ENCODE measurements at places on chromosomes 5 and 9. TPM values are rescaled to one million over a fixed set of nuclear protein-coding genes. Genes with fewer than 3 reads are reported as not detected.

- DNase-seq: peak; percentile 41
Observed at GRCh38 chr9:77433675-77434445, 214.3 kb downstream of the GNA14 start.

Gene GARIN3
- not detected for total RNA-seq

DNA sequence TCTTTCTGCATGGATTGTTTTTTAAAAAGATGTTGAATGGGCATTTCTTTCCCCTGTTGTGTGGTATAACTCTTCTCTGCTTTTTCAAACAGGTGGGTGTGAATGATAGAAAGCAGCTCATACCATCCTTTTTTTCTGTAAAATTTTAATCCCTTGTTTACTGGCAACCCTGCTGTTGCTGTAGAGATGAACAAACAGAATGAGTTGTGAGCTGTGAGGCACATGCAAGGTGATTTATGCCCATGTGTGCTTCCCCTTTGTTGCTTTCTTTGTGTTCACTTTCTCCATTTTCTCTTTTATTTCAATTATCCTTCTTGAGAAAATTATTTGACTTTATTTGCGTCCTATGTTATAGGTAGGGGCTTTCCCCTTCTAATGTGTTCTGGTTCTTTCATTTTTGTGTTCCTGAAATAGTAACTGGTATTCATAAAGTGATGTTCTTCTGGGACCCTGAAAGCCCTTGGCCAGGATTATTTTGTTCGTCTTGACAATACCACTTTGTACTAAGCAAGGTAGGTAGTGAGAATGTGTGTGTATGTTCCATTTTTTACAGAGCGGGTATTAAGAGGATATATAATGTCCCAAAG, 79.9 kb downstream of the AOPEP start:
- peak; percentile 92 for DNase-seq

DNA sequence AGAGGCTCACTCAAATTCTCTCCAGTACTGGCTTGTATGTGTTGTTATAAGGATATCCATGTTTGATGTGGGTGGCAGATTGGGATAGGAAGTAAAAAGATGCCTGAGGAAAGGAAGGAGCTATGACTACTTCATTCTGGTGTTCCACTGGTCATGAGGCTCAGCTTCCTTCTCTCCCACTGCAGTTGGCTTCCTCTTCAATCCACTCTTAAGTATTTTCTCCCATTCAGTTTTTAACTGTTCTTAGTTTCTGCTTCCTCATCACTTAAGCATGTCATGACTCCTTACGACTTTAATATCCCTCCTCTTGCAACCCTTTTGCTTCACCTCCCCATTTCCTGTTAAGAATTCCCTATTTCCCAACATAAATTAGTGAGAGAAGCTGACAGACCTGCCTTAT, 81.1 kb downstream of the PJA2 start:
- DNase-seq: peak; percentile 41

DNA sequence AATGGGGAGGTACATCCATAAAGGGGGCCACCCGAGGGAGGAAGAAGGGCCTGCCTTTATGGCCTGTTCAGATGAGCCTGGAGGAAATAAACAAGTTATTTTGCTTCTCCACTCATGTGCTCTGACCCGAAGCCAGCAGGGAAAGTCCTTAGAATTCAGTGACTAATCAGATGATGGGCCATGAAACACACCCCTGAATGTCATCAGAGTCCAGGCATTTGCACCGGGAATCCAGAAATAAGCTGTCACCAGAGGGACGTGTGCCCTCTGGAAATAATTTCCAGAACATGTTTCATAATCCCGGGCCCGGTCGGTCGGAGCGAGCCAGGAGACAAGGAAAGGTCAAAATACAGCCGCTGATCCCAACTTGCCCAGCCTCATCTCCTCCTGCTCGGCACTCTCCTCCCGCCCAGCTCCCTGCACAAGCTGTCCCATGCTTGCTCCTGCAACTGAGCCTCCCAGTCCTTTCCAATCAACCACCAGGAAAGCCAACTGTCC, 73.6 kb upstream of the ZNF622 start:
- peak; percentile 99 for DNase-seq

- no peak for DNase-seq
Observed at GRCh38 chr5:6885581-6885980, 172.3 kb downstream of the TENT4A start.

GRCh38 chr5:168334695-168335094, 43.2 kb downstream of the WWC1 start:
- peak; percentile 96 for DNase-seq

GRCh38 chr9:26755476-26755875, 137.1 kb downstream of the CAAP1 start:
- no peak for DNase-seq

GRCh38 chr9:114250648-114251047, 72.2 kb upstream of the ORM1 start:
- no peak for DNase-seq

DNA sequence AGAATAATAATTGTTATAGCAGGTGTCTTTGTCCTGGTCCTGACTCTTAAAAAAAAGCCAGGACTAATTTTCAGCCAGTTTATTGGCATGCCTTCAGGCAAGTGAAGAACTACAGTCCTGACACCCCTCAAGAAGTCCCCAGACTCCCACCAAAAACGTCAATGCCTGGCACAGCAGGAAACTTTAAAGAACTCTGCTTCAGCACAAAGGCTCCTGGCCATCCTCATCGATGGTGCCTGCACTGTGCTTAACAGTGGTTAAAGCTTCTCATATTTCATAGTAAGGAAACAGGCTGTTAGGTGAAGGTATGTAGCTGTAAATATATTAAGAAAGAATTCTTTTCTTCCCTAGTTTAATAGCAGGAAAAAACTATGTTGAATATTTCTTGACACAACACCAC, 280.1 kb upstream of the PUM3 start:
- no peak for DNase-seq

Gene TXNDC8
- total RNA-seq: not detected

DNA sequence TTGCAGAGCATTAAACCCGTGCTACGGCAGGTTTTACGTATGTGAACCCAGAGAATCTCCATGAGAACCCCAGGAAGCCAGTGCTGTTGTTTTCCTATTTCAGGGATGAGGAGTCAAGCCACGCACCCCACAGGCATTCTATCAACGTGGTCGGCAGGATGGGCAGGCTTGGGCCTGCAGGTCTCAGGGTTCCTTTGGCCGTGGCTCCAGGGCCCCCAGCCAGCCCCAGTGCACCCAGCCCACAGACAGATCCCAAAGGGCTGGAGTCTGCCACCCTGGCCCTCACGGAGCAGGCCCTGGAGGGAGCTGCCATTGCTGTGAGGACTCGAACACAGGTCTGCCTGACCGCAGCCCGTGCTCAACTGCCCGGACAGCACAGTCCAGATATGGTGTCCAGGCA, 77.1 kb upstream of the STXBP1 start:
- DNase-seq: no peak

DNA sequence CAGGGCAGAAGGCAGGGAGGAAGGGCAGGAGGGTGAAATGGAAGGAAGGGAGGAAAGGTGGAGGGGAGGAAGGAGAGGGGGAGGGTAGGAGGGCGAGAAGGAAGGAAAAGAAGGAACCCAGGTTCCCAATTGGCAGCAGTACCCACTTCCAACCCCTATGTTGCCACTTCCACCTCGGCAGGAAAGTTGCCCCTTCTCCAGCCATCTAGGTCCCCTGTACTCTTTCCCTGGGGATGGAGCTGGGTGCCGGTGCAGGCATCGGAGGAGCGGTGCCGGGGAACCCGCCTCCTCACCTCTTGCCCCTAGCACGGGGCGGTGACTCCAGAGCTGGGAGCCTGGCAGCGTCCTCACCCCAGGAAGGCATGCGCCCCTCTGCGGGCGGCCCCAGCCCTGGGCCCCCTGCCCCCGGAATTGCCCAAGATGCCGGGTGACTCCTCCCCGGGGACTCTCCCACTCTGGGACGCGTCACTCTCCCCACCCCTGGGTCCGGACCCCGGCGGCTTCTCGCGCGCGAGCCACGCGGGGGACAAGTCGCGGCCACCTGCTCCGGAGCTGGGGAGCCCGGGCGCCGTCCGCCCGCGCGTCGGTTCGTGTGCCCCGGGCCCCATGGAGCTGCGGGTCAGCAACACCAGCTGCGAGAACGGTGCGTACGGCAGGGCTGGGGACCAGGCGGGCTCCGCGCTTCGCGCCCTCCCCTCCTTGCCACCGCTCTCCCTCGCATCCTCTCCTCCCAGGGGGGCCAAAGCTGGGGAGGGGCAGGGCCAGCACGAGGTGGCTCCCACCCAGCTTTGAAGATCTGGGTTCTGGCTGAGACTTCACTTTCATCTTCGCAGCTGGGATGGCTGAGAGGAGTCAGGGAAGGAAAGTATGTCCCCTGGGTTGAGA, at the start of gene NIPAL4:
Gene NIPAL4 (plus strand): TSS at position 499 of the 885 bp plus-strand sequence. CDS start 108 bp downstream, at position 607.
- DNase-seq: peak; percentile 33

- no peak for DNase-seq
Observed at GRCh38 chr5:74094096-74094781, 468.2 kb downstream of the ARHGEF28 start.

Gene FTMT
- total RNA-seq: not detected

GRCh38 chr5:170628691-170629565, 125.1 kb downstream of the KCNIP1 start:
- no peak for DNase-seq

- no peak for DNase-seq
Observed at GRCh38 chr9:115615000-115615401, 497.0 kb upstream of the TNC start.

GRCh38 chr9:19074836-19075235, 25.6 kb downstream of the RRAGA start:
- DNase-seq: peak; percentile 66

GRCh38 chr5:109868737-109869136, 179.0 kb downstream of the MAN2A1 start:
- peak; percentile 27 for DNase-seq

GRCh38 chr5:125891061-125891725, 532.0 kb upstream of the GRAMD2B start:
- no peak for DNase-seq

DNA sequence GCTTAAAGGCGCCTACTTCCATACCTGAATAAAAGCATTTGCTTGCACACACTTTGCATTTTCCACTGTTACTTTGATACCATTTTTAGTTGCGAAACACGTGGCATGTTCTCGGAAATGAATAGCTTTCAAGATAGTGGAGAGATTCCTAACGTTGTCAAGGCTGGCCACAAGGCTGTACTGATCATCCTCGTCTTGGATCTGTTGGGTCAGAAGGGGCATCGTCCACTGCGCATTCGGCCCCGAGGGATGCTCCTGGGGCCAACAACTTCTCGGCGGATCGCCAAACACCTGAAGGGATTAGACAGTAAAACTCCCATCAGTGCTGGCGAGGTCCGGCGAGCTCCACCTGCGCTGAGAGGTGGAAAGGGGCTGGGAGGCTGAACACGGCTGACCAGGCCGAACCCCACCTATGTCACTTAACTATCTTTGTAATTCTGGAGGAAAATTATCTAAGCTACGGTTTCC, 599 bp downstream of the RAD1 start:
- DNase-seq: no peak

GRCh38 chr9:13786131-13786530, 506.6 kb upstream of the MPDZ start:
- no peak for DNase-seq

Gene LCP2
- total RNA-seq: not detected

DNA sequence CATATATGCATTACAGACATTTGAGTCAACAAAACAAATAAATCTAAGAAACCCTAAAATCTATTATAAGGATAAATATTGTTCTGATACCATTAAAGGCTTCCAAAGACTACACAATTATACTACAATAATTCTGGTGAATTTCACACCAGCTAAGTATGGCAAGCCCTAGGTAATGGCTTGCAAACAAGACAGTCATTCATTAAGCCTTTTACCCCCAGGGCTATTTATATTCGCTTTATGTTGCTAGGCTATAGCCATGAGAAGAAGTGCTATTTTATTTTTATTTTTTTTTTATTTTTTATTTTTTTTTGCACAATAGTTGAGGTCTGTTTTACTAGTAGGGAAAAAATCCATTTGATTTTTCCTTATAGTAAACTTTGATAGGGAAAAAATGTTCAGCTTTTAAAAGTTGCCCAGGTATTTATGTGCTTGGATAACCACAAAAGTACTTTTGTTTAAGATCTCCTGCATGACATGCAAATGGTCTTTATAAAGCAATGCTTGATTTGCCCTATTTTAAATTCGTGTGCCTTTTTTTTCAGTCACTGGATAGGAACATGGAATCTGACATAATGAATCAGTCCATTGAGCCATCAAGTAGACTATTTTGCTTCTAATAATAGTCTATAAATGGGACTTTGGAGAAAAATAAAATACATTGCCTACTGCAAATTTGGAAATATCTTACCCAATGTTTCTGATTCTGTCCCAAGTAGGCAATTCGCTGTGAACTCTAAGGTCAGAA, 946.3 kb upstream of the COX7C start:
- no peak for DNase-seq

GRCh38 chr5:6083311-6083978, 294.9 kb downstream of the MED10 start:
- no peak for DNase-seq

Gene KIF4B
- total RNA-seq: 0.05 TPM

DNA sequence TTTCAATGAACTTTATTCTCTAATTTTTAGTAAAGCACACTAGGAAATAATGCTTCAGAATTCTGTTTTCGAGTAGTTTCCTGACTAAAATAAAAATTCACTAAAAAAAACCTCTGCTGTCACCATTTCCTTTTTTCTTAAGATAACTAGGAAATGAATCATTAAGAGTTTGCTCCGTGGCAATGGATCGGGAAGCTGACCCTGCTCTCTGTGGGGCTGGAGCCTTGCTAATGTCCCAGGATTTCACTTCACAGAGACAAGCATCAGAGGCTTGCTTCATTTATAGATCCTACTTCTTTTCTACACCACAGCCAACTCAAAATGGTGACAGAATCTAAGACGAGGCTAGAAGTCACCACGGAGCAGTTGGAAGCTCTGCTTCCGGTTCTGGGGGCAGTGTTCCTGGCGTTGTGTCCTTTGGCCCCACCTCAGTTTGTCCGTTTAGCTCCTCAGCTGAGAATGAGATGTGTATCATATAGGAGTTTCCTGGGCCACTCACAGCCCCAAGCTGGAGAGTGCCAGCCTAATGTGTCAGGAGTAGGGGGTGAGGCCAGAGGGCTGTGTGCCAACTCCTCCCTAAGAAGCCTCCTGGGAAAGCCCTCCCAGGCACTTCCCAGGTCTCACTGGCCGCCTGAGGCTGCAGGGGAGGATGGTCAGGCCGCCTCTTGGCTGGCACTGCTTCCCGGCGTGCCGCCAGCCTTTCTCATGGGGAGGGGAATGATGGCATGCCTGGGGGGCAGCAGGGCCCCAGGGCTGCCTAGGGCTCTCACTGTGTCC, 19.6 kb downstream of the TENT4A start:
- DNase-seq: peak; percentile 82

DNA sequence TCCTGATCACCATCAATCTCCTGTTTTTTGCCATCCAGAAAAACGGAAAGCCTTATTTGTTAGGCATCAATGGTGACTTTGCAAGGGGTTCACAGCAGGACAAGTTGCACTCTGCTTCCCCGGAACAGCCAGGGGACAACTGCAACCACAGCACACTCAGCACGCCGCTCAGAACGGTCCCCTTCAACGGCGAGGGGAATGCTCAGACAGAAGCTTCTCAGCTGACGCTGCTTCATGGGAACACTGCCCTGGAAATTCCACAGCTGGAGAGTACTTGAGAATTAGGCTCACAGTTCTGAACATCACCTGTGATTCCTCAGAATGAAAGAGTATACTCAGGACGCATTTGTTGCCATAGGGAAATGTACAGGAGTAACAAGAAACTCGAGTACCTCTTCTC, 40.1 kb upstream of the PLPP6 start:
- DNase-seq: no peak

Gene NIPSNAP3A
- 69.3 TPM for total RNA-seq
